ENCODE measurements at places on chromosomes 16 and 17.

GRCh38 chr17:18206962-18207361, 18.5 kb upstream of the LLGL1 start:
- DNase-seq, result no peak

- no peak for DNase-seq
Observed at GRCh38 chr17:48760411-48760810, 31.9 kb upstream of the HOXB13 start.

DNA sequence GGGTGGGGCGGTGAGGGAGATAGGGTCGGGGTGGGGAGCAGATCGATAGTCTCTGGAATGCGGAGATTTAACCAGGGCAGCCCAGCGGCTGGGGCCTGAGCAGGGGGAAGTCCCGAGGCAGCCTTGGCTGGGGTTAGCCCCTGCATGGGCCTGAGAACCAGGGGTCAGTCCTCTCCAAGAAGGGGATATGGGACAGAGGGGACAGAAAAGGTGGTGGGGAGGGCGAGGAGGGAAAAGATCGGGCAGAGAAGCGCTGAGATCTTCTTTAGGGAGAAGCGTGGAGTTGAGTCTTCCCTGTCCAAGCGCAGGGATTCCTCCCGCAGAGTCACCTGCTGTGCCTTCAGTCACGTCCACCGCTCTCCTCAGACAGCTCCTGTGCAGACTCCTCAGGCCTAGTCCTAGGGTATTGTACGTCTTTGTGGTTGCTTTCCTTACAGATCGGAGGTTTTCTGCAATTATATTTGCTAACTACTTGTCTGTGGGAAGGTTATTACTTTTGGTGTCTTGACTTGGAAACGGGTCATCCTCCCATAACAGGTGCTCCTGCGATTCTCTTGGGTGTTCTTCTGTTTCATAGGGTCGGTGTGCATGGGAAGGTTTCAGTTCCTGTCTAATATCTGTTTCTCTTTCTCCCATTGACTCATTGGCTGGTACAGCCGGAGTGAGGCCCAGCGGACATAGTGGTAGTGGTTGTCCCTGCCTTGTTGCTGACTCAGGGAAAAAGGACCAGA, 952 bp downstream of the CD300A start:
- no peak for DNase-seq

DNA sequence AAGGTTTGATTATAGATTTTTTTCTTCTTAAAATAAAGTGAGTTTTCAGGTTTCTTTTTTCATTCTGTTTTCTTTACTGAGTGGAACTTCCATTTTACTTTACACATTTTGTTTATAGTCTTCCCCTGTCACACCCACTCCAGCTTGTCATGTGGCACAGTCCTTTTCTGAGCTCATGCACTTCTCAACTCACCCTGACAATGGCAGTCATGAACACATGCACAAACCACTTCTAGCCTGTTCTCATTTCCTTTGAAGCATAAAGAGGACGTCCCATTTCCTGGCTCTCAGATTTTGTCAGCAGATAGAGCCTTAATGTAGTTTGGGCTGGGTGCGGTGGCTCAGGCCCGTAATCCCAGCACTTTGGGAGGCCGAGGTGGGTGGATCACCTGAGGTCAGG, 168.0 kb downstream of the AHSP start:
- DNase-seq, result no peak

- DNase-seq, result no peak
Observed at GRCh38 chr17:72962106-72962505, 130.4 kb downstream of the SLC39A11 start.

DNA sequence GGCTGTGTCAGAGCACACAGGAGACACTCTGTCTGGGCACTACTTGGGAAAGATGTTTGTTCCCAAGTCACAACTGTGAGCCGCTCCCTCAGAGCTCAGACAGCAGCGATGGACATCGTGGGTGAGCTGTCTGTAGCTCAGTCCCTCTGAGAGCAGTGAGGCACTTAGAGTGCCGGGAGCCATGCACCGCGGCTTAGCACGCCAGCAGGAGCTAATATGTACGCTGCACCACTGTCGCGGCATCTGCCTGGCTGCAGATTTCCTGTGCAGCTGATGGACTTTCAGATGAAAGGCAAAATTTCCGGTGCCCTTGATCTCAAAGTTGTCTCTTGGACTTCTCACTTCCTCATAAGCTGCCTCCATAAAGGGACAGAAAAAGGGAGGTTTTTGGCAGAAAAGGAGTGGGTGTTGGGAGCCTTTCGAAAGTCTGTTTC, 92.8 kb upstream of the ZNF469 start:
- no peak for DNase-seq

- peak; percentile 38 for DNase-seq
Observed at GRCh38 chr17:39622380-39623006, 4.3 kb upstream of the PPP1R1B start.

GRCh38 chr16:47519546-47519945, 58.4 kb downstream of the PHKB start:
- no peak for DNase-seq

GRCh38 chr16:28935346-28935745, 3.6 kb downstream of the CD19 start:
- no peak for DNase-seq

- no peak for DNase-seq
Observed at GRCh38 chr16:25121824-25122600, 10.5 kb downstream of the LCMT1 start.

DNA sequence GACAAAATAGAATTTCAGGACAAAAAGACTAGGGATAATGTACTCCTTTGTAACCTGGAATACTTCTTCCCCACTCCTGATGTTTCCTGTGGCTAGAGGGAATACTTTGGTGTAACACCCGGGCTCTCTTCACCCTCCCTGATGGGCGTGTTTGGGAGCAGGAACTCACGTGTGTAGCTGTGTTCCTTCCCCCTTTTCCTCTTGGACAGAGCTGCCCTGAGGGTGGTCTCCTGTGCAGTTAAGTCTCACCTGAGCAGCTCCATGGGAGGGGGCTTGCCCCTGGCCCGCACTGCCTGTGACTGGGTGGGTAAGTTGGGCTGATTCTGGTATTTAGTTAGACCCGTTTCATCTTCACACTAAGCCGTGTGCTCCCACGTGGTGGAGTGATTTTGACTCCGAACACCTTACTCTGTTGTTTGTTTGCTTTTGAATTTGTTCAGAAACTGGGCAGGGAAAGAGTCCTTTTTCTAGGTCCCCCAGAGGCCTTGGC, 87.9 kb downstream of the OR1D5 start:
- no peak for DNase-seq

DNA sequence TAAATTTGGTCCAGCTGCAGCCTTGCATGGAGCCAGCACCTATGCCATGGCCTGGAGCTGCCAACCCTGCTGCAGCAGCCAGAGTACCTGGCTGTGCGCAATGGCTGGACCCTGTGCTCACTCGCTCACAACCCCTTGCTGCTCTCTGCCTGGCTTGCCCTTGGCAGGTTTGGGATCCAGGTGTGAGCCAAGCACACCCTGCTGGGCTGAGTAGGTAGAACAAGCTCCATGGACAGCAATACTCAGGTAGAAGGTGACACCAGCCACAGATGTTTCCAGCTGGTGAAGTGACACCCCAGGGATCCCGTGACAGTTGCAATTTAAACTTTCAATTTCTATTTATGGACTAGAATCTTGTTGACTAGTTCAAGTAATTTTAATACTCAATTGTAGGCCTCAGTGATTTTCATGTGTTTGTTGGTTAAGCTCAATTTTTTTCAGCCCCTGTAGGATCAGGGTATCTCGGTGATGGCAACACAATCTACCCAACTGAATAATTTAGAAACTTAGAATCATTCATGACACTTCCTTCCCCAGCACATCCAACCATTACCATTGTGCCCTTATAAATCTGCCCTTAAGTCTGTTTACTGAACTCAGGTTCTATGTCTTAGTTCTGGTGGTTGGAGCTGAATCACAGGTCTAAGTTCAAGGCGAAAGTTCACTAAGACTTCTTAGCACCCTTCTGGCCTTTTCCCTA, 480.0 kb downstream of the PMP22 start:
- peak; percentile 26 for DNase-seq

GRCh38 chr16:69618307-69618706, 52.5 kb downstream of the NFAT5 start:
- DNase-seq, result no peak

GRCh38 chr17:65537845-65538674, 23.4 kb downstream of the AXIN2 start:
- peak; percentile 61 for DNase-seq

- DNase-seq, result no peak
Observed at GRCh38 chr16:23837553-23838308, 1.9 kb downstream of the PRKCB start.

- no peak for DNase-seq
Observed at GRCh38 chr17:79547586-79547985, 63.3 kb downstream of the RBFOX3 start.

DNA sequence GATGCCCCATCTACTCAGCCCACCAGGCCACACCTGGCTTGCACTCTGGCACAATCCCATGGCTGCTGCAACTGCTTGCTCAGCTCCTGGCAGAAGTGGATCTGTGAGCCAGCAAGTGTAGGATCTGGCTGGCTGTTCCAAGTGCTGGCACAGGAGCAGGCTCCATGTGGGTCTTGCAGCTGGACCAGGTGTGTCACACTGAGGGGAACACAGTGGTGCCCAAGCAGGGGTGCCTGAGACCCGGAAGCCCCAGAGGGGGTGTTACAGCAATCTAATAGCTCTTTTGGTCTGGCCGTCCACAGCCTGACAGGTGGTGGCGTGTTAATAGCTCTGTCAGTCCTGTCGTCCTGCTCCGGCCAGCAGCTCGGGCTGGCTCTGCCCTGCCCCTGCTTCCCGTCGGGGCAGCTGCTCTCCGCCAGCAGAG, 19.6 kb upstream of the GOT2 start:
- DNase-seq, result no peak

GRCh38 chr16:9072806-9073341, 18.6 kb upstream of the HAPSTR1 start:
- peak; percentile 29 for DNase-seq

DNA sequence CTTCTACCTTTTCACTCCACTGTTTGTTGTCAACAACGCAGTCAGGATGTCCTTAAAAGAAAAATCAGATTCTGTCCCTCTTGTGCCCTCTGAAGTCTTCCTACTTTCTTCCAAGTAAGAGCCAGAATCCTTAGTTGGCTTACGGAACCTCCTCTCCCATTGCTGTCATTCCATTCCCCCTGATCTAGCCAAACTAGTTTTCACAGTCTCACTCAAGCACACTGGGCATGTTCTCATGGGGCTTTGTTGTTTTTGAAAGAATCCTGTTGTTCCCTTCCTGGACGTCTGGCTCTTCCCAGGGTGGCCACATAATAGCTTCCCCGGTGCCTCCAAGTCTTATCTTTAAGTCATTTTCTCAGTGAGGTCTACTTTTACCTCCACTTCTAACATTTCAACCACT, 158.6 kb upstream of the ELAC2 start:
- DNase-seq, result no peak

GRCh38 chr17:9026741-9027140, 5.4 kb downstream of the NTN1 start:
- no peak for DNase-seq

GRCh38 chr17:58289869-58290268, 9.1 kb upstream of the MPO start:
- no peak for DNase-seq

DNA sequence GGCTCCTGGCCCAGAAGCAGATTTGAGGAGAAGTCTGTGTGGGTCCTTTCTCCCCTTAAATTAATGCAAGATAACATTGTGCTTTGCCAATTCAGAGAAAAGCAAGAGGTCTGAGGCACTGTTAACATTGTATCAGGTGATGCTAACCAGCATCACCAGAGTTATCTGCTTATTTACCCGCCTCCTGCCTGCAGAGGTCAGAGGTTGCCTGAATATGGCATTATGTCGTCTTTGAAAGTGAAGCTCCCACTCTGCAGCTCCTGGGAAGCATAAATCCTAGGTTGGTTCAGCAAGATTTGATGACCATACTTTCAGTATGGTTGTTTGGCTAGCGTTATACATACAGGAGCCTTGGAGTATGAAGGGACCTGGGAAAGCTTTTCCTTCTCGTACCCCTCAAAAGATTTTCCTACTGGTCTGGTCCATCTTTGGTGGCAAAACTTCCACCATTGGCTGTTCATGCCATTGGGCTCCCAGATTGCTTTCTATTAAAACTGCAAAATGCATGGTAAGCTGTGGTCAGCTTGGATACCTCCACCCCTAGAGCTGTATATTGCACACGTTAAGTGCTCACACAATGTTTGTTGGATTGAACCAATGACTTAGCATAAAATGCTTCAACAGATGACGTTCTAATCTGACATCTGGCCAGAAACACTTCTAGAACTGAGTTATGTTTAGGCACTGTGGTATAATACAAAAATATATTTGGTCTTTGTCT, 24.1 kb downstream of the CHD9 start:
- DNase-seq, result no peak

DNA sequence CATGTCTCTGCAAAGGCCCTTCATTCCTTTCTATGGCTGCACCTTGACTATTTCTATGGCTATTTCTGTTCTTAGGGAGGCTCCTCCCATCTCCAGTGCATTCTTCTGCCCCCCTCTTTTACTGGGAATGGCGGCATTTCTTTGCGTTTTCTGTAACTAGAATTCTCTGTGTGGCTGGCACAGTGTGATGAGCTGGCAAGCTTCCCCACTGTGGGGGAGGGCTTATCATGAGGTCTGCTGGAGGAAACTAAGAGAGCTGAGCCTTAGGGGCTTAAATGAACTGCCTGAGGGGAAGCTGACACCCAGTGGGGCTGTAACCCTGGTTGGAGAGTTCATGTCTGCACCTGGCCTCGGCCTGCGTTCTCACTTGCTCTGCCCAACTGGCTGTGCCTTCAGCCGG, 1.5 kb upstream of the CARD14 start:
- DNase-seq, result no peak

Measured in stimulated activated CD4-positive, alpha-beta T cell treated with anti-CD3 and anti-CD28 coated beads, Interleukin-4, amount 100 ng/mL, for 1 hour (primary cell).